ENCODE measurements at places on chromosomes 1 and 21.

DNA sequence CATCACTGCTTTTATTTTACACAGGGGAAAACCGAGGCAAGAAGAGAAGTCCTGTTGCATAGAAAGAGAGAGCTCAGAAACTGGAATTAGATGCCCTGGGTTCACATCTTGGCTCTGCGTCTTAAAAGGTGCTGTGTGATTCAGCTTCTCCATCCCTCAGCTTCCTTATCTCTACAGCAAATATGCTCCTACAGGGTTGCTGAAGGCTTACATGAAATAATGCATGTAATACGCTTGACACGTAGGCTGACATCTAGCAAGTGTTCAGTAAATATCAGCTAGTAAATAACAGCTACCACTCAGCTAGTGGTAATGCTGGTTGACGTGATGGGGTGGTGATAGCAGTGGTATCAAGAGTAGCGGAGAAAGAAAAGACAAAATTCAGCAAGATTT lies 77.1 kb upstream of the CD55 start:
- DNase-seq: no peak

DNA sequence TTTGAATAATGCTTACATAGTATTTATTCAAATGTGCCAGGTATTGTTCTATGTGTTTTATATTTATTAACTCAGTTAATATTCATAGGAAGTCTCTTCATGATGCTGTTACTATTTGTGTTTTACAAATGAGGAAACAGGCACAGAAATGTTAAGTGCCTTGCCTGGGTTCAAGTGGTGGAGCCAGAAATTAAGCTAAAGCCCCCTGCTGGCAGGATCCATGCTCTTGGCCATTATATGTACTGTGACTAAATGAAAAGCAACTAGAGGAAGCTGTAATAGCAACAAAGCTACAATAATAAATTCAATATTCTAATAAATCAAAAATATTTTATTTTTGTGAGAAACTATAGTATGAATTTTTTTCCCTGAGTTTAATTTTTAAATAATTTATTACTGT lies 30.0 kb downstream of the IARS2 start:
- peak; percentile 38 for DNase-seq

GRCh38 chr21:45262041-45262581 lies 25.6 kb downstream of the POFUT2 start:
- DNase-seq: no peak

- DNase-seq: peak; percentile 58
Observed at GRCh38 chr1:182032251-182032650, 29.3 kb downstream of the ZNF648 start.

GRCh38 chr1:55938376-55938850 lies 641.0 kb downstream of the PLPP3 start:
- no peak for DNase-seq

GRCh38 chr21:45470087-45470515 lies 65.1 kb downstream of the COL18A1 start:
- DNase-seq: no peak

- no peak for DNase-seq
Observed at GRCh38 chr1:228243093-228243492, 35.2 kb downstream of the OBSCN start.

GRCh38 chr1:154962156-154962749 lies 671 bp upstream of the PYGO2 start:
- DNase-seq: peak; percentile 62

DNA sequence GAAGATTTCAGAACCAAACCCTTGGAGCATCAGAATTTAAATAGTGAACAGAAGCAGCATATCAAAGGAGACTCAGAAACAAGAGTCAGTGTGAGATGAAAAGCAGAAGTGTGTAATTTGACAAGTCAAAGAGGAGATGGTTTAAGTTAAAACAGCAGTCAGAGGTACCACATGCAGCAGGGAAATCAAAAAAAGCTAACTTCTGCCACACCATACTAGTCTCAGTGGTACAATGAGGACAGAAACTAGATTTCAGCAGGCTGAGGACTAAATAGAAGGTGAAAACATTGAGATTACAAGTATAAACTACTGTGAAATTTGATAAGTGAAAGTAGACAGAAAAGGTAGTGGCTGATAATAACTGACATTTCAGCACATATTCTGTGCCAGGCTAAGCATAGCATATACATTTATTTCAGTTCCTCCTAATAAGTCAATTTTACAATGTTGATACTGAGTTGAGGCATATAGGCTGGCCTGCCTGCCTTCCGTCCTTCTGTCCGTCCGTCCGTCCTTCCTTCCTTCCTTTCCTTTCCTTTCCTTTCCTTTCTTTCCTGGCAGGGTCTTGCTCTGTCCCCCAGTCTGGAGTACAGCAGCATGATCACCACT lies 12.6 kb downstream of the SUCO start:
- no peak for DNase-seq

DNA sequence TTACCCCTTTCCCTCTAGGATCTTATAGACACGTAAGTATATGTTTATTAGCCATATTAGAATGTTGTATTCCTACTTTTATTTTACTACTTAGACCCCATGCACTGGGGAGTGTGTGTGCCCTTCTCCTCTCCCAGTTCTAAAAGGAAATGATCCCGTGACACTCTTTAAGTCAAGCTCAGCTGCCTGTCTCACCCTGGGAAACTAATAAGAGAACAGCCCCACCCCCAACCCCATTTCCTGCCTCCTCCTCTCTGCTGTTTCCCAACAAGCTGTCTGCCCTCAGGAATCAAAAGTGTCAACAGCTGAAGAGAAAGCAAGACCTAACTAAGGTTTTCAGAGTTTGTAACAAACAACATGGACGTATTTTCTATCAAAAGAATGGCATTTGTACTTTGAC lies 92.6 kb upstream of the VAV3 start:
- no peak for DNase-seq

GRCh38 chr1:77175230-77175844 lies 43.9 kb downstream of the PIGK start:
- peak; percentile 14 for DNase-seq

- no peak for DNase-seq
Observed at GRCh38 chr1:117599286-117600221, 6.3 kb upstream of the TENT5C start.

GRCh38 chr1:186854102-186854501 lies 25.4 kb downstream of the PLA2G4A start:
- DNase-seq: no peak

DNA sequence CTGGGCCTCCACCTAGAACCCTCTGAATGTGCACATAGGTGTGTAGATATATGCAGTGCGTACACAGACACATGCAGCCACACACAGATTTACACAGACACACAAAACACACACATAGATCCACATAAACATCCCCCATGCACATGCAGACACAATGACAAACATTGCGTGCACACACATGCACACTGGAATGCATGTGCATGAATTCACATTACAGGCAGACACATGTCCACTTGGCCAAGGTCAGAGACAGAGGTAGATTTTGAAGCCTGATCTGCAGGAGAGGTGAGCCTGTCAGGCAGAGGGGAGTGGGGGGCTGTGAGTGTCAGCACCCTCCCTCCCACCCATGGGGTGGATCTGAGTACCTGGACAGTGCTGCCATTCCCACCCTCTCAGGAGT lies 338.5 kb downstream of the PTPRU start:
- no peak for DNase-seq

GRCh38 chr1:161111527-161111926 lies 6.3 kb downstream of the PFDN2 start:
- DNase-seq: no peak

- DNase-seq: peak; percentile 81
Observed at GRCh38 chr21:34524646-34525601, 12.9 kb upstream of the KCNE1 start.

DNA sequence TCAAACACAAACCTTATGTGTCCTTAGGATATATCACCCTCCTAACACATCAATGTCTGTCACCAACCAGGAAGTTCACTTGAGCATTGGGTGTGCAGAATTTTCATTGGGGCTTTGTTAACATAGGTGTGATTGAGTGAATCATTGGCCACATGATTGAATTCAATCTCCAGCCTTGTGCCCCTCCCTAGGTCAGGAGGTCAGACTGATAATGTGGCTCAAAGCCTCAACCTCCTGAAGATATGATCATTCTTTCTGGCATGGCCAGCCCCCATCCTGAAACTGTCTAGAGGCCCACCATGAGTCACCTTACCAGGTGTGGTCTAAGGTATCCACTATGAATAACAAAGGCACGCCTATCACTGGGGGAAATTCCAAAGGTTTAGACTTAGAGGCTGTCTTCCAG lies 90.1 kb downstream of the PKN2 start:
- DNase-seq: no peak

DNA sequence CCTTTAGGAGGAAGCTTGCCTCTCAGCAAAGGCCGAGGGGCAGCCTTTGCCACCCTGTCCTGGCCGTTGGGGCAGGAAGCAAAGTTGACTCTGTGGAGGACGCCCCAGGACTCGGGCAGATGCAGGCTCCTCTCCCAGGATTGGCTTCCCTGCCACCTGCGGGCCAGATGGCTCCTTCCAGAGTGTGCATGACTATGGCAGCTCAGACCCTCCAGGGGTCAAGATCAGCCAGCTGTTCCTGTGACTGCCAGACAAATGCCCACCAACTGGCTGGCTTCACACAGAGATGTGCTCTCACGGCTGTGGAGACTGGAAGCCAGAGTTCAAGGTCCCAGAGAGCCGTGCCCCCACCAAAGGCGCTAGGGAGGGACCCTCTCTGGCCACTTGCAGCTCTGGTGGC lies 87.0 kb upstream of the VAMP3 start:
- DNase-seq: no peak

DNA sequence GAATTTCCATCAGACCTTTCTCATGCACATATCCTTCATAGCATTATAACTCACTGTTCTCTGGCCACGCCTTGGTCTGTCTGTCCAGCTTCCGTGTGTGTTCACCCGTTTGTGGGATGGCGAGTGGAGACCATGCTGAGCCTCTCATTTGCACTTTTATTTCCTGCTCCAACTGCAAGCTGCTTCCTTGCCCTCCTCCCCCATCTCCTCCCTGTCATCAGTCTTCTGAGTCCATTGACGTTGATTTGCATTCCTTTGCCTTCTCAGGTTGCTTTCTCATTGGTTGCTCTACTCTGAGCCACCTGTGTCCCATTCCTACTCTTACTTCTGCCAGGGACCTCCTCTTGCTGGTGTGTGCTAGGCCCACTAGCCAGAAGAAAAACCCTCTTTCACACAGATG lies 146.4 kb downstream of the NOS1AP start:
- DNase-seq: no peak

- no peak for DNase-seq
Observed at GRCh38 chr1:205017001-205017400, 26.0 kb upstream of the CNTN2 start.

- DNase-seq: no peak
Observed at GRCh38 chr1:30418061-30418938, 305.1 kb downstream of the MATN1 start.

GRCh38 chr1:240722788-240723187 lies 110.8 kb upstream of the GREM2 start:
- no peak for DNase-seq
